ENCODE measurements at places on chromosomes 7 and 10. TPM values are rescaled to one million over a fixed set of nuclear protein-coding genes. Genes with fewer than 3 reads are reported as not detected.

Gene A1CF
- not detected for polyA plus RNA-seq

Gene ABCB1
- not detected for polyA plus RNA-seq

GRCh38 chr7:37385787-37386186 is 62.9 kb downstream of the ELMO1 start:
- H3K27ac ChIP-seq = peak overlapping the region; percentile 18
- H3K4me3 ChIP-seq = no peak overlapping the region
- no peaks in the 10 kb centered on the region for H3K27me3 ChIP-seq
- H3K36me3 ChIP-seq = no peaks in the 10 kb centered on the region
- H3K4me1 ChIP-seq = peaks cover 46% of the 10 kb centered on the region

DNA sequence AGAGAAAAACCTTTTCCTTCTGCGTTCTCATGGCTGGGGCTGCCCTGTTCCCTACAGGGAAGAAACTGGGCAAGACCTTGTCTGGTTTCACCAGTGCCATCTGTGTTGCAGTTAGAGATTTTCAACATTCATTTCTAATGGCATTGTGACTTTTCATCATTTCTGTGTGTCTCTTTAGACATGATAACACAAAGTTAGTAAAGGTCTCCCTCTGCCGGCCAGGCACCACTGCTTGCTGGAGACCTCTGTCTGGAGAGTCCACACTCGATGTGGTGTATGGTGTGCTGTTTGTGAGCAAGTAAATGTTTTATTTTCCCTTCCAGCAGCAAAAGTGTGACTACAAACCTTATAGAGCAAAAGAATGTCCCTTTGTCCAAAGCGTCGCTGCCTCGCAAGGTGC is 213.5 kb downstream of the PAXIP1 start:
- H3K4me3 ChIP-seq = no peak overlapping the region
- H3K27ac ChIP-seq = no peak overlapping the region
- H3K4me1 ChIP-seq = no peaks in the 10 kb centered on the region
- no peak for DNase-seq

- H3K36me3 ChIP-seq = no peaks in the 10 kb centered on the region
- H3K27ac ChIP-seq = no peak overlapping the region
- H3K4me3 ChIP-seq = no peak overlapping the region
- DNase-seq = no peak
Measured at GRCh38 chr10:10803278-10803677, 214.4 kb upstream of the CELF2 start.

- peaks cover 88% of the 10 kb centered on the region for H3K27me3 ChIP-seq
- H3K4me1 ChIP-seq = no peaks in the 10 kb centered on the region
- no peak overlapping the region for H3K4me3 ChIP-seq
- H3K27ac ChIP-seq = no peak overlapping the region
- no peak for DNase-seq
Measured at GRCh38 chr10:23198940-23199767, 7.0 kb downstream of the PTF1A start.

DNA sequence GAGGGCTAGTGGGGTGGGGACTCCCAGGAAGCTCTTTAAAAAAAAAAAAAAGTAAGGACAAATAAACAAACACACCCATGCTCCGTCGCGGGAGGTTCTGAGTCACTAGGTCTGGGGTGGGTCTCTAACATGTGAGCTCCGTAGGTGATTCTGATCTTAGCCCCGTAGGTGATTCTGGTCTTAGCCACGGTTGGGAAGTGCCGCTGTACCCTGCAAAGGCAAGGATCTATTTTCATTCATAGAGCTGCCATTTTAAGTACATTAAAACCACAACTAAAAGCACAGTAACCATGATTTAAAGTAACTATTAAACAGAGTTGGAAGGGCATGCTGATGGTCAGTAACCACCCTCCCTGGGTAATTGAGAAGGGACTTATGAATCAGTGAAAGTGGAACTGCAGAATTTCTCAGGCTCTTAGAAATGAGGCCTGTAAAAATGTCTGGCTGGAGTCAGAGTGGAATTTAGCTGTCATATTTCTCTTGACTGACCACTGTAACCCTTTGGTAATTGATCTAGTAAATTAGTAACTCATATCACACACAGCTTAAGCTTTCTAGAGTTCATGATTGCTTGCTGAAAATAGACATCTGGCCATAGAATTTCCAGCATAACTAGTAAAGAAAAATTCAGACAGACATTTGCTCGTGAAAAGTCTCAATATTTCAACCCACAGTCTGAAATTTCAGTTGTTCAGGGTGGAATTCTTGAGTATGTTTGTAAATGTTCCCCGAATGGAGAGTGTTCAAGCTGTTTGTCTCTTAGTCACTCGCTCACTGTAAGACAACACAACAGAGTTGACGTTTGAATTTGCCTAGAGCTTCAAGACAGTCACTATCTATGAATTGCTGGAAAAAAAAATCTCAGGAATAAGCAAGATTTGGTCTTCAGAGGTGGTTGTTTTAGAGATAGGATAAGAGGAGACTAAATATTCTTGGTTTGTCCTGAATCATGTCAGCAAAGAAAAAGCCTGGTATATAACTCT is 34.2 kb upstream of the TCF7L2 start:
- no peaks in the 10 kb centered on the region for H3K36me3 ChIP-seq
- H3K4me3 ChIP-seq = no peak overlapping the region
- H3K27me3 ChIP-seq = no peaks in the 10 kb centered on the region
- no peak overlapping the region for H3K27ac ChIP-seq

Data from CD14-positive monocyte (primary cell).